A549 treated with AZD2906 at 1 μM for 4 hours (cell line): ENCODE measurements at places on chromosomes 16 and 17. TPM values are rescaled to one million over a fixed set of nuclear protein-coding genes. Genes with fewer than 3 reads are reported as not detected.

ZDHHC1 gene
- total RNA-seq, result 4.2 to 7.1 TPM (median 6.6 TPM) in 5 replicates

CA4 gene
- 0.11 to 0.28 TPM (median 0.21 TPM) in 4 of 5 replicates, not detected in the other for total RNA-seq

EXOC3L1 gene
- 0.03 to 0.20 TPM (median 0.16 TPM) in 4 of 5 replicates, not detected in the other for total RNA-seq

ARHGDIA gene
- total RNA-seq, result 592 to 701 TPM (median 654 TPM) in 5 replicates
